GM04504 (cell line): ENCODE measurements at places on chromosomes 1 and 21.

GRCh38 chr1:224183591-224184312 is 712 bp downstream of the DEGS1 start:
- DNase-seq = peak; percentile 44

- DNase-seq = no peak
Observed at GRCh38 chr21:17501107-17502006, 11.5 kb upstream of the CXADR start.

DNA sequence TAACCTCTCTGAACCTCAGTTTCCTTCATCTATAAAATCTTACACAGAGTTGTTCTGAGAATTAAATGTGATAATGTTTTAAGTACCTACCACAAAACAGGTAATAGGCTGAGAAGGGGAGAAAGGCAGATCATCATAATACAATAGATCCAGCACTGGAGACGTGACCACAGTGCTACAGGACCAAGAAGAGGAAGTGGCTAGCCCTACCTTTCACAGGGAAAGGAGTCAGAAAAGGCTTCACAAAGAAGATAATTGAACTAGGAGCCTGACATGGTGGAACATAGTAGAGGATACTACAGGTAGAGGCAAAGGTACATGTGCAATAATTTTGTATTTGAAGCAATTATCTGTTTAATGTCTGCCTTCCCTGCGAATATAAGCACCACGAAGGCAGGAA is 45.1 kb downstream of the ERI3 start:
- DNase-seq = no peak

GRCh38 chr21:28427394-28428022 is 565.2 kb downstream of the LTN1 start:
- DNase-seq = no peak

DNA sequence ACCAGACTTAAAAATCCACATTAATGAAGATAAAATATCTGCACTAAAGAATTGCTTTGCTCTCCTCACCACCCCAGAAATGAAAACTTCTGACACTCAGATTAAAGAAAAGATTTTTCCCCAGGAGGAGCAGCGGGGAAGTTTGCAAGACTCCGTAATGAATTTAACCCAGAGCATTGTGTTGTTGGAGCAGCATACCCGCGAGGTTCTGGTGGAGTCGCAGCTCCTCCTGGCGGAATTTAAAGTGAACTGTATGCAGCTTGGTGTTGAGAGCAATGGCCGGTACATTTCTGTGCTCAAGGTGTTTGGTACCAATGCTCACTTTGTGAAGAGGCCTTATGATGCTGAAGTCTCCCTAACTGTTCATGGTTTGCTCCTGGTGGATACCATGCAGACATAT is 46.4 kb downstream of the VPS13D start:
- no peak for DNase-seq

DNA sequence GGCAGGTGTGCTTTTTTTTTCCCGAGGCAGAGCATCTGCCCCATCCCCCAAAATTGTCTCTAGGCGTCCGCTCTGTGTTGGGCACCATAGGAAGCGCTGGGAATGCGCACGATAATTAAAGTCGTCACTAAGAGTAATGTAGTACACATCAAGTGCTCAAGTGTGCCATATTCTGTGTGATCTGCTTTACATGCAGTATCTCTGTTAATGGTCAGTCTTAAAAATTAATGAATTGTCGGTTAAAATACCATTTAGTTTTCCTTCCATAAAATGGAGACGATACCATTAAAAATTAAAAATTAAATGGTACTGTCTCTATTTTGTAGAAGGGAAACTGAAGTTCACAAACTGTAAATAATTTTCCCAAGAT is 544 bp upstream of the CCT8 start:
- no peak for DNase-seq

DNA sequence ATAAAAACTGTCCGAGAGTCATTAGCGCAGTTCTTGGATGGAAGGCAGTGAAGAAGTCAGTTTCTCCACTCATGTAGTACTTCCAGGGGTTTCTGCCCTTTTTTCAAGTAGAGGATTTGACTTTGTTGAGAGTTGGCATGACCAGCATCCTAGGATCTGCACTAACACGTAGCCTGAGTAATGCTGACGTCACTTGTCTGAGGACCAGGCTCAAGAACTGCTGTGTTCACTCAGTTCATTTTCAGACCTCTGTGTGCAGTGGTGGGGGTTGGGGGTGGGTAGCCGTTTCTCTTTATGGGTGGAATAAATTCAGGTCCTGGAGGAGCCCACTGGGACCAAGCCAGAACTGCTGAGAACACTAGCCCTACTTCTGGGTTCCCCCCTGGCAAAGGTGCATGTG is 53.3 kb downstream of the MRPS6 start:
- DNase-seq = peak; percentile 19

DNA sequence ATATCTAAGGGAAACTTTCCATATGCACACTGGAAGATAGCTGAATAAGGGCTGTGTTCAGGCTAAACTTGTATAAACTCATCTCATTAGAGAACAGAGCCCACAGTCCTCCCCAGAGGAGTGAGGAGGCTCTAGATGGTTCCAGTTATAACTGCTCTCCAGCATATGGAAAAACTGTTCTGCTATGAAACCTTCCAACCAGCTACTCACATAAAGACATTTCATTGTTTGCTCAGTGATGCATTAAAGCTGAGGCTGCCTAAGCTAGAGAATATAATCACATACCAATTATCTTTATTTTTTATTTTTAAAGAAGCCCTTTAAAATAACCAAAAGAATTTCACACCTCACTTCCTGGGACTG is 13.3 kb downstream of the AHCYL1 start:
- DNase-seq = no peak

GRCh38 chr1:33241866-33242265 is 14.4 kb upstream of the ZNF362 start:
- DNase-seq = no peak

DNA sequence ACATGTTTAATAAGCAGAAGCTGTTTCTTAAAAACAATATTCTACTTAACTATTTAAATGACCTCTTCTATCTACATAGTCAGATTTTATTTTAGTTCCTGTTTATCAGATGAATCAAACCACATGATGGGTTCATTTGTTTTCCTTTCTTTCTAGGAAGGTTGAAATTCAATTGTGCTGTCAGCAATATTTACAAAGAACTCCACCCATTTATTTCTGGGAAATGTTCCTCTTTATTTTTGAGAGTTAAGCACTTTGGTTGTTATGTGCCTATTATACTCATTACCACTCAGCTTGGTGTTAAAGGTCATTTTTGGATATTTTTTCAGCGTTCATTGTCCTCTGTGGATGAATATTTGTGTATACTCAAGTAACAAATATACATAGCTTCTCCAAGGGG is 84.9 kb downstream of the C4BPA start:
- DNase-seq = no peak

- no peak for DNase-seq
Observed at GRCh38 chr1:27873671-27874384, 1.5 kb downstream of the THEMIS2 start.

DNA sequence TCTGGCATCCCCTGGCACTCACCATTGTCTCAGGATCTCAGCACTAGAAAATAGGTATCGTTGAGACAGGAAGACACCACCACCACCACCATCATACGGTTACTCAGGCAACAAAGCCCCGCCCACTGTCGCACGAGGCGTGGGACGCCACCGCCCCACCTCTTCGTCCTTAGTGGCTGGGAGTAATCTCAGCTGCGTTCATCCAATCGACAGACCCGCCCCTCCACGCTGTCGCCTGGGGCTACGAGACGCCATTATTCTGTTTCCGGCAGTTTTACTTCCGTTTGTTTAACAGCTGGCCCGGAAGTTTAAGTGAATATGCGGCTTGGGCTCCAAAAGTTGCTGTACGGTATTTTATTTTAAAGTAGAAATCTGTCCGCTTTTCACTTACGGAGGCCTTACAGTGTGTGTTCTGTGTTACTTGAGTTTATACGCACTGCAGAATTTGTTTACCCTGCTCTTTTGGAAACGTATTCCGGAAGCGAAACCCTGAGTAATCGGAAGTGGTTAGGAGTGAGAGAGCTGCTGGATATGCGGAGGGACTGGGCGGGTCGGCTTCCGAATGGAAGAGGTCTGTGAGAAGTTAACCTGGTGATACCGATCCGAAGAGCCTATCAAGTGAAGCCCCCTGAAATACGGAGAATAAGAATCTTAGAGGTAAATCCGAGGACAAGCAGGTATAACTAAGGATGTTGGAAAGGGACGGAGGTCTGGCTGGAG is at the start of the genes BLZF1 and NME7:
Gene BLZF1 (plus strand): TSS at position 510 of the 720 bp plus-strand sequence. CDS start 1,328 bp downstream, outside the sequence.
Gene NME7 (minus strand): TSS at position 112 of the 720 bp plus-strand sequence. CDS start 87 bp downstream, at position 25.
- DNase-seq = peak; percentile 93

GRCh38 chr1:158011714-158012113 is 18.3 kb downstream of the KIRREL1 start:
- DNase-seq = no peak

DNA sequence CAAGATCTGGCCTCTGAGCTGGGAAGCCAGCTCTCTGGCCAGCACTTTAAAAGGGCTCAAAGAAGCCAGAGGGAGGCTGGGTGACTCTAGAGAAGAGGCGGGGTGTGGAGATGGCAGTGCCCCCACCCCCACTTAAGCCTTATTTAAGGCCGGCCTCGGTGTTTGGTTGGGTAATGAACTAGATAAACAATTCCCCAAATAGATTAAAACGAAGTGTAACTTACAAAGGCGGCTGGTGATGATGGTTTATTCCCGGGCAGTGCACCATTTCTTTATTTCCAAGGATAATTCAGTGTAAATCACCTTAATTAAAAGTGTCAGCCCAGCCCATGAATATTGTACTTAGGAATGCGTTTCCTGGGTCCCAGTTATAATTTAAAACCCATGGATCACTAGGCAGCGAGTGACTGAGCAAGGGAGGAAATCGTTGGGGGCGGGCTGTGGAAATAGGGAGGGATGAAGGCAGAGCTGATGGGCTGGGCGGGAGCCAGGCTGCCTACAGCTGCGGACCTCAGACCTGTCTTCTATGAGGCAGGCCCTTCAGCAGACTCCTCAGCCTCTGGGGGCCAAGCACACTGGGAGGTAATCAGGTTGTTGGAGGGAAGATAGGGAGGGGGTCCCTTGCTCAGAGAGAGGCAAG is 54.9 kb downstream of the TMEM53 start:
- DNase-seq = no peak

DNA sequence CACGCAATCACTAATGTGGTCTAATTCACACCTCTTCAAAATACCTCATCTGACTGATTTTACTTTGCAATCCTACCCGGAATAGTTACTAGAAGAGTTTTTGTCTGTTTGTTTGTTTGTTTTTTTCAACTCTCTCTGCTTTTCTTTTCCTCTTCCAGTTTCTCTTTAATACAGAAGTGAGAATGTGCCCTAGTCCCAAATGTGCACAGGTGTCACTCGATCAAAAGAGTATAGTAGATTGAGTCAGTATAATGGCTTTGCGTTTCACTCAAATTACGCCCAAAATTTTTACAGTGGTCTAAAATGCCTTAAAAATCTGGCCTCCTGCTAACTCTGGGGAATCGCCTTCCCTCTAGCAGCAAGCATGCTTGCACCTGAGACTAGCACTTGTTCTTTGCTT is 1536.8 kb downstream of the KCNT2 start:
- DNase-seq = no peak

DNA sequence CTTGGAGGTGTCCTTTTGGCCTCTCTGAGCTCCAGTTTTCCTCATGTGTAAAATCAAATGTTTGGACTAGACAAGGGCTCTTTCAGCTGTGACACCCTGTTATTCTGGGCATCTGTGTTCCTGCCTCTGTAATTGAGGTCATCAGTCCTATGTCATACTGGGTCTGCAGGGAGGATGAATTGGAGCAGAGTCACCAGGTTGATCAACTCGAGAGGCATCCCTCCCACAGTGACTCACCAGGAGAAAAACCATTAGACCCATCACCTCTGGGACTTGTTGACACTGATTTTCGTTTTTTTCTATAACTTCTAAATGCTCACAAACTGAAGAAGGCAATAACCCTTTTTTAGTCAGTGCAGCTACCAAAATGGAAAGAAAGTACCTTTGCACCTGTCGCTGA is 82.2 kb downstream of the ST6GALNAC5 start:
- DNase-seq = peak; percentile 55

- no peak for DNase-seq
Observed at GRCh38 chr1:224513383-224513782, 78.8 kb upstream of the WDR26 start.

- DNase-seq = no peak
Observed at GRCh38 chr21:38416791-38417190, 81.5 kb downstream of the ERG start.

DNA sequence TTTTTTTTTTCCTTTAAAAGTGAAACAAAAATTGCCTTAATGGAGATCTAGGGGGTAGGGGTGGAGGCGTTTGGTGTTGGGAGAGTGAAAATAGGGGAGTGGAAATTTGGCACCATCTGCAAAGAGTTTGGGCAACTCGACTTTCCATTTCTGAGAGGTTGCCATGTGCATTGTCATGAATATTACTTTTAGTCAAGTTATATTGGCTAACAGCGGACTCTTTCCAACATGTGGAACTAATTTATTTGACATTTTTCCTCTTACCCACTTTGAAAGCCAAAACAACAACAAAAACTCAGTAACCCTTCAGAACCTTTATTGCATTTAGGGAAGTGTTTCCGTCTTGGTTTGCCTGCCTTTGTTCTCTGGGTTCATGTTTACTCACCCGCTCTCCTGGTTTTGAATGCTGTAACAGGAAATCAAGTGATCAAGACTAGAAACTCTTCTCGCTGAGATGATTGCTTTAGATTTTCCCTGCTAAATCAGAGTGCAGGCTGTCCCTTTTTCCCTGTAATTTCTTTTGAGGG is 70.4 kb downstream of the CACHD1 start:
- peak; percentile 40 for DNase-seq

DNA sequence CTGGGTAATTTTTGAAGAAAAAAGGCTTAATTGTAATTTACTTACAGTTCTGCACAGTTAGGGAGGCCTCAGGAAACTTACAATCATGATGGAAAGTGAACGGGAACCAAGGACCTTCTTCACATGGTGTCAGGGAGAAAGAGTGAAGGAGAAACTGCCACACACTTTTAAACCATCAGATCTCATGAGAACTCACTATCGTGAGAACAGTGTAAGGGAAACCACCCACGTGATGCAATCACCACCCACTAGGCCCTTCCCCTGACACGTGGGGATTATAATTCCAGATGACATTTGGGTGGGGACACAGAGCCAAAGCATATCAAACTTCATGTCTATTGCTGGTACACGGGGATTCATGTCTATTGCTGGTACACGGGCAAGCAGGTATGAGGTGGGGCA is 5.3 kb upstream of the SFT2D2 start:
- no peak for DNase-seq

DNA sequence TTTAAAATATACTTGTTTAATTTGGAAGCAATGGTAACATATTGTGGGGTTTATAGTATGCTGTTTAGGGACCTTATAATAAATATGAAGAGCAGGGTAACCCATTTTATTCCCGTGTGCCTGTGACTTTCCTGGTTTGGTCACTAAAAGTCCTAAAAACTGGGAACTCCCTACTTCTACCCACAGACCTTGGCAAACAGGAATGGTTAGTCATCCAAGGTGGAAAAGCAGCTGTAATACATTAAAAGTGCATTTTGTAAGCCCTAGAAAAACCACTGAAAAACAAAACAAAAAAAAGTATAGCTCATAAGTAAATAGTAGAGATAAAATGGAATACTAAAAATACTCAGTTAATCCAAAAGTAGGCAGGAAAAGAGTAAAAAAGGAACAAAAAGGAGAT is 538.9 kb downstream of the LMO4 start:
- DNase-seq = peak; percentile 45
